ENCODE measurements at places on chromosomes 4 and X.

- no peak for DNase-seq
Observed at GRCh38 chr4:123844374-123844773, 447.8 kb downstream of the SPRY1 start.

- DNase-seq = peak; percentile 7
Observed at GRCh38 chr4:123443401-123444289, 47.0 kb downstream of the SPRY1 start.

GRCh38 chrX:3526731-3527130, 180.3 kb upstream of the MXRA5 start:
- DNase-seq = no peak

- DNase-seq = no peak
Observed at GRCh38 chrX:38095971-38096529, 89.7 kb downstream of the SYTL5 start.

- DNase-seq = no peak
Observed at GRCh38 chrX:38935561-38935960, 134.3 kb downstream of the MID1IP1 start.

DNA sequence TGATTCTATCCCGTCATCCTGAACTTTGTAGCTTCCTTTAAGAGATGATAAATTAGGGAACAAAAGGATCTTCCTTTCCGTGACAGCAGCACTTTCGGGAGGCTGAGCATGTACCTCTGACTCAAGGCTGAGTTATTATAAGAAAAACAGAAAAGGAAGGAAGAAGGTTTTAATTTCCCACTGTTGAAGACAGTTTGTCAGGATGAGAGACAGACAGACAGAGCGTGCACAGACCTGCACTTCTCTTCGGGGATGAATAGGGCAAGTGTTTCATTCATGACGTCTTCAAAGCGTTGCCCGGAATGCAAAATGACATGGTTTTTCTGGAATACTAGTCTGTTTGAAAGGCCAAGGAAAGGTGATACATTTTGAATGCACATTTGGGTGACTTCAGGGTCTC, 405.3 kb upstream of the FAT1 start:
- DNase-seq = no peak

GRCh38 chr4:119833611-119834010, 205.0 kb upstream of the PDE5A start:
- DNase-seq = no peak

GRCh38 chr4:154329268-154329868, 162.2 kb downstream of the DCHS2 start:
- DNase-seq = no peak

Measured in CD4-positive, alpha-beta T cell treated with Interleukin-2 at 100 ng/mL for 4 hours (primary cell).